CD4-positive, alpha-beta T cell treated with Interleukin-10 for 1 hour (primary cell): ENCODE measurements at places on chromosomes 5 and 9.
A peak's percentile ranks its signal among the peaks of the same experiment; 100 is the strongest.

GRCh38 chr9:14159440-14160216 lies 154.3 kb downstream of the NFIB start:
- no peak for DNase-seq

- no peak for DNase-seq
These were observed 62.9 kb downstream of the EFNA5 start for GRCh38 chr5:107607671-107608345.

DNA sequence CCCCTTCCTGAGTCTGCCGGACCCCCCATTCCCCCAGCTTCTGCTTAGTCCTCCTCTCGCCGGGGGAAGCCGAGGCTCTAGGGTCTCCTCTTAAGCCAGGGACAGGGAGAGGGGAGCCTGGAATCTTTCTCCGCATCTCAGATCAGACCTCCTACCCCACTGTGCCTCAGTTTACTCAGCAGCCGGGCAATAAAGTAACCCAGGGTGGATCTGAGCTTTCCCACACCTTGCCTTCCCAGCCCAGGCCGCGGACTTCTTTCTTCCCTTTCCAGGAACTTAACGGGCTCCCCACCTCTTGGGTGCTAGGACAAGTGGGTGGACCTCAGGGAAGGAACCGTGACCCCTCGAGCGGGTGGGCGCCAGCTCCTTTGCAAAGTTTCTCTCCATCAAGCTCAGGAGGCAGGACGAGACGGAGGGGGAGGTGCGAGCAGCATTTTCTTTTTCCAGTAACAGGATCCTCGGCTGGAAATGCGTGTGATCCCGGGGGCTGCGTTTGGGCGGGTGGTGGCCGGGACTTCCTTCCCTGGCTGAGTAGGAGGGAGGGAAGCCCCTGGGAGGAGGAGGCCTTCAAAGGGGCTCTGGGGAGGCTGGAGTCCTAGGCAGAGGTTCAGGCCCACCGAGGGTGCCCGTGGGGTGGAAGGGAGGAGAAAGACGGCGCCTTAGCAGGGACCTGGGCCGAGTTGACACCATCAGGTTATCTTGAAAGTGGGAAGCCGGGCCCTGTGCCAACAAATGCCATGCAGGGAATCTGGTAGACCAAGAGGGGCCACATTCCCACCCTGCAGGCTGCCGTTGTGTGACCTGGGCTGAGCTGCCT lies 795 bp downstream of the DAB2IP start:
- no peak for DNase-seq

GRCh38 chr9:130831077-130831476 lies 4.0 kb upstream of the ABL1 start:
- no peak for DNase-seq

DNA sequence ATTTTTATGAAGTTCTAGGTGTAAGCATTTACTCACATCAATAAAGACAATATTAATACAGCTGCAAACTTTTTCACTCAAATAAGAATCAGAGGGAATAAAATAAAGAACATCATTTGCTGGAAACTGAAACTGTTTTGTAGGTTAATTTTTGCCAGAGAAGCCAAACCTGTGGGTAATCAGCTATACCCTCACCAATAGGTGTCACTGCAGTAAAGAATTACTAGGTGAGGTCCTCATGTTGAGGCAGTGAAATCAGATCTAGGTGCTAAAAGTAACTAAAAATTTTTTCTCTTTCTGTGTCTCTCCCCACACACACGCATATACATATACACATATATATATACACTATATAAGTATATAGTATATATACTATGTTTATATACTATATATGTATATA lies 1016.3 kb upstream of the SEMA6A start:
- no peak for DNase-seq

DNA sequence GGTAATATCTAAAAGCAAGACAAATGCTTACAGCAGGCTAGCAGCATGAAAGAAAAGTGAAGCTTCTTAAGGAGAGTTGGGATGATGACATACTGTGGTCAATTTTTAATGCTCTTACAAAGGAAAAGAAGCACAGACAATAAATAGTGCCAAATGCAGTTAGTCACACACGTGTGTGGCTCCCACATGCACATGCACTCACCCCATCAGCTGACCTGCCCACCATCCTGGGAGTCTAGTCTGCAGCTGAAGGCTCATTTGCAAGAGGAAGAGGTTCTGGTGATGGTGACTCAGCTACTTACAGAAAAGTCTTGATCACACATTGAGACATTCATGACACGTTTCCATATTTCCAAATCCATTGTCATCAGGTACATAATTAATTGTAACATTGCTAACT lies 129.3 kb downstream of the MRPL36 start:
- no peak for DNase-seq

- no peak for DNase-seq
These were observed 3.5 kb downstream of the TMEM38B start for GRCh38 chr9:105697871-105698270.

DNA sequence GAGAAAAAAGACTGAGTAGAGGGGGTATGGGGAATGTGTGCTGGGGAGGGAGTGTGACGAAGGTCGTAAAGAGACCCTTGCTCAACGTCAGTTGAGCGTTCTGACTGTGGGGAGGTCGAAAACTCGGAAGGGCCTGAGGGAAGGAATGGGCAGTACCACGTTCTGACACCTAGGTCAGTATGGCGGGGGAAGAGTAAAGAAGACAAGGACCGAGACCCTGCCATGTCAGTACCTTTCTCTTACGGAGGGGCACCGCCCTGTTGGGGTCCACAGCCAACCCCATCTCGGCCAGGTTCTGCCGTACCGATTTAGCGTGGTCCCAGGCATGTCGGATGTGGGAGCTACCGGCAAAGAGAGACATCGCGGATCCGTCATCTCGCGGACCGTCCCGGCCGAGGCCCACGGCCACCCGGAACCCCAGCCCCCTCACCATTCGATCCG lies 375 bp downstream of the NOP16 start:
- no peak for DNase-seq

- DNase-seq = no peak
These were observed 183.6 kb downstream of the AOPEP start for GRCh38 chr9:94909965-94910730.

DNA sequence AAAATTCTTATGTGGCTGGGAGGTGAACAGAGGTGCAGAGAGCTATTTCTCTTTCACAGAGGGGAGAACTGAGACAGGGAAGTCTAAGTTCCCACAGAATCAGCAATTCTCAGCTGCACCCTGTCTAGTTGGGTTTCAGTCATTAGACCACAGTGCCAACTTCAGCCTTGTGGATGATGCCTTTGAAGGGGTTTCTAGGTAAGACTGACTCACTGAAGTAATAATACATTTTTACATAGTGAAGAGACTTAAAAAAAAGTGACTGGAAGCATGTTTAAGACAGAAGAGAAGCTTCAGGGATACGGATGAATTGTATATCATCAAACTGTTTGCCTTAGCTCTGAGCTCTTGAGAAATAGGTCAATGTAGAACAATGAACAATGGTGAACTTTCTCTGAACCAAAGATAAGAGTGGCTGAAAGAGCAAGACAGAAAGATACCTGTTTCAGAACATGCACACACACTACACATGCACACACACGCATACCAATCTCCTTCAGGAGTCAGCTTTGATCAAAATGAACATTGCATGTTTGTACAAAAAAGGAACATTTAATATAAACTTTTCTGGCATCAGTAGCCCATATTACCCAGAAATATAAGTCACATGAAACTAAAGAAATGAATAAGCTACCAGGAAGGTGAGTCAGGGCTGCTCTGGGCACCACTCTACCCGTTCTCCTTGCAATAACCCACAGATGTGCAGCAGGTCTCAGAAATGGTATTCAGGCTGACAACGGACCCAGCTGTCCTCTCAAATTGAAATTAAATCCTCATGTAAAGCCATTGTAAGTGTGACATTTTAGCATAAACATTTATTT lies 12.6 kb upstream of the FYB1 start:
- no peak for DNase-seq

- DNase-seq = no peak
These were observed 101.3 kb downstream of the FBXL7 start for GRCh38 chr5:15601274-15601673.

DNA sequence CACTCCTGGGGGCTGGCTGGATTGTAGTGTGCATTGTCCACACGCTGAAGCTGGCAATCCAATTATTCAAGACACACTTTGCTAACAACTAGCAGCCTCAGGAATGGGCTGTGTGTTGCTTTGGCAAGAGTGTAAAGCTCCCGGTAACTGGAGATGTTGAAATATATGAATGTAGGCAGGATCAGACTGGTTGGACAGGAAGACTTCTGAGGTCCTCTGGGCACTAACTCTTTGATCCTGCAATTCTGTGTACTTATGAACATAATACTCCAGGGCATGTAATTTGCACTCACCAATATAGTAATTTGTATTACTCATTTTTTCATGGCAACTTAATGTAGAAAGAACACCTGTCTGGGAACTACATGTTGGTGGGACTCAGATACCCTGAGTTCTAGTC lies 106.7 kb upstream of the SLC28A3 start:
- no peak for DNase-seq

DNA sequence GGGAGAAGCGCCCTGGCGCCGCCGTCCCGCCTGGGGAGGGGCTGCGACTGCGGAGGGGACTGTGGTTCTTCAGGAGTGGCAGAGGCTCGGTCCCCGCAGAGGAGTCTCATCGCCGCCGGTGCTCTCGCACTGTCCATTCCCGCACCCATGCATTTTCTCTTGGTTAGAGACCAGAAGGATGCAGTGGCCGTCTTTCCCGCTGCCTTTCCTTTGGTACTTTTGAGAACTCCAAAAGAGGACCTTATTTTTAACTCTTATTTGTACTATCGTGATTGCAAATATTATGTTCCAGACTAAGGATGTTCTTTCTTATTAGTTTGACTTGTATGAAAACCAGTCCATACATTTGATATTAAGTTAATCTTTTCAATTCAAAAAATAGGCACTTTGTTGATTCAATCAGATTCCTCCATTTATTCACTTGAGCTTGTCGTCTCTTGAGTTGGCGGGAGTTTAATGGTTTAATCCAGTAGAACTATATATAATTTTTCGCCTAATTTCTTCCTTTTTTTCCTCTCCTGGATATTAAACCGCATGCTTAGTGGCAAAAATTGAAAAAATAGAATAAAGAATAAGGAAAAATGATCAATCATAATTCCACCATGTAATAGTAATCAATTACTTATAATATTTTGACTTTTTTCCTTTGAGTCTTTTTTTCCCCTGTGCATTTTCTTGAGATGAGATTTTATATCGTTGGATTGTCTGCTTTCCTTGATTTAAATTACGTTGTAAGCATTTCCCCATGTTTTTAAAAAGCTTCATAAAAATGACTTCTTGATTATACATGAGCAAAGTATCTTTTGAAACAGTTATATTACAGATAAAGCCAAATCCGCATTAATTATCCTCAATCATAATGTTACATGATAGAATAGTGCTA lies 861 bp downstream of the ZFYVE16 start:
- DNase-seq = peak; percentile 50

DNA sequence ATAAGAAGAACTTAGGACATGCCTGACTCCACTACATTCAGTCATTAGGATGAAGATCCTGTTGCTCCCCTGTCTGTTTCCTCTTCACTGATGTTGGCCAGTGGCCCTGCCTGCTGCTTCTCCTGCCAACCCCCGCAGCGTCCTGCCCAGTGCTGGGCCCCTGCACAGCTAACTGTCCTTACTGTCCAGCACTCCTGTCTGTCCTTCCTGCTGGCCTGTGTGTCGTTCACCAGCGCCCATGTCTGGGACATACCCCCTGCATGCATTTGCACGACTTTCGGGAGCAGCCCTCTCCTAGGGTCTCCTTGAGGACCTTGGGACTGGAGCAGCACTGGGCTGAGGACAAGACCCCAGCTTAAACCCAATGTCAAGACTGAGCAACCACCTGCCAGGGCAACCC lies 547.6 kb downstream of the BNC2 start:
- DNase-seq = no peak

GRCh38 chr9:135230817-135231520 lies 143.5 kb downstream of the OLFM1 start:
- no peak for DNase-seq

- DNase-seq = no peak
These were observed 379.3 kb downstream of the CDH12 start for GRCh38 chr5:22473886-22474285.

DNA sequence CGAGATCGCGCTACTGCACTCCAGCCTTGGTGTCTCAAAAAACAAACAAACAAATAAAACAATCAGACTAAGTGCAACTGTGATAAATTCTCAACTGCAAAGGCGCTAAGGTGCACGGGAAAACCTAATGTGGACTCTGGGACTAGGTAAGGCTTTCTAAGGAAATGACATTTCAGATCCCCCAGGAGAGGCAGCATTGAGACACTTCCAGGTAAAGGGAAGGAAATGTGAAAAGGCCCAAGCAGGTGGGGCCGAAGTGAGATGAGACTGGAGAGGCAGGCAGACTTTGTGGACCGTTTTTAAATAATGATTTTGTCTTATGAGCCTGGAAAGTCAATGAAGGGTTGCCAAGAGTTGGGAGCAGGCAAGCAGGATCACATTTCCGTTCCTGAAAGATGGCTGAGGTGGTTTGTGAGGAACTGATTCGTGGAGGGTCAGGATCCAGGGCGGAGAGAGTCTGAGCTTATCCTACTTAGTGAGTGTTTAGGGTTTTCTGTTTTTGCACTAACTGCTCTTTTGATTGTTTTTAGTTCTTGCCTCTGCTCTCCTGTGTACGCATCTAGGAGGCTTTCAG lies 2.0 kb upstream of the APBA1 start:
- DNase-seq = no peak

DNA sequence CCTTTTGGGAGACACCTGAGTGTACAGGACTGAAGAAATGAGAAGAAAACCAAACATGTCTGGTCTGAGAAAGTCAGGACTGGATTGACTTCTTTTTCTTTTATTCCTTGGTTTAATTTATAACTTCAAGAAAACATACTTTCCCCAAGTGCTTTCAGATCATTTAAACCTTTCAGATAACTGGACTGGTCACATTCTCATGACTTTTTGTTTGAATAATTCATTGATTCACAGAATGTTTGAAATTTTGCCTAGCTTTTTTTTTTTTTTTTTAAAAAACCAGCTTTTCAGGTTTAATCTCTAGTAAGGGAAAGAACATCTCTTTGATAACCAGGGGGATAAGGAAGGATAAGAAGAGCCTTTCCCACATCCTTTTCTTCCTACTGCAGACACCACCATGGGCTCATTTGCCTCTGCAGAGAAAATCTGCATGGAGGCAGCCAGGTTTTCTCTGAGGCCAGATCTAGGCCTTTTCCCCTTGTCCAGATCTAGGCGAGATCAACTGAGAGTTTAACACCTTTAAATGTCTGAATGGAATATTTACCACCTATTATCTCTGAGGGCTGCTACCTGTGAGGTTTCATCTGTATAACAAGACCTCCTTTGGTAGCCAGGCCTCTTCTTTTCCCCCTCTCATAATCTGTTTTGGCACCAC lies 45.0 kb upstream of the SLC28A3 start:
- DNase-seq = no peak

DNA sequence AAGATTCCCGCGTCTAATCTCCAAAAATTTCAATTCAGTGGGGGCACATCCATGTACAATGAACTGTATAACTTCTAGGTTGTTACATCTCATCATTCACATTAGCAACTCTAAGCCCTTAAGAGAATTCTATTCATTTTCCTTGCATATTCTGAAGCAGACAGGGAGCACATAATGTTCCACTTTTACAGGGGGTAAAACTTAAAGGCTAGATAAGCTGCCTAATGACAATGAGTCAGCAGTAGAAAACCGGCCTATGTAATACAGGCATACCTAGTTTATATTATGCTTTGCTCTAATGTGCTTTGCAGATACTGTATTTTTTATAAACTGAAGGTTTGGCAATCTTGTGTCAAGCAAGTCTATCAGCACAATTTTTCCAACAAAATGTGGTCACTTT lies 40.4 kb downstream of the PTAR1 start:
- no peak for DNase-seq

- no peak for DNase-seq
These were observed 91.5 kb downstream of the TTLL11 start for GRCh38 chr9:122001491-122002201.
